ENCODE measurements at places on chromosomes 2 and 18. TPM values are rescaled to one million over a fixed set of nuclear protein-coding genes. Genes with fewer than 3 reads are reported as not detected.

GRCh38 chr2:215156453-215156852 is 18.0 kb upstream of the ABCA12 start:
- no peaks in the 10 kb centered on the region for H3K4me1 ChIP-seq
- no peak overlapping the region for H3K27ac ChIP-seq
- H3K27me3 ChIP-seq: no peaks in the 10 kb centered on the region
- no peak for DNase-seq

- H3K4me3 ChIP-seq: no peak overlapping the region
- H3K36me3 ChIP-seq: no peaks in the 10 kb centered on the region
- DNase-seq: no peak
- H3K4me1 ChIP-seq: no peaks in the 10 kb centered on the region
- H3K27ac ChIP-seq: no peak overlapping the region
Measured at GRCh38 chr18:4172196-4173100, 282.7 kb downstream of the DLGAP1 start.

GRCh38 chr2:74671479-74671878 is 17.4 kb downstream of the SEMA4F start:
- no peak overlapping the region for H3K4me3 ChIP-seq
- H3K36me3 ChIP-seq: peaks cover 13% of the 10 kb centered on the region
- H3K27me3 ChIP-seq: no peaks in the 10 kb centered on the region
- no peaks in the 10 kb centered on the region for H3K4me1 ChIP-seq
- H3K27ac ChIP-seq: no peak overlapping the region

GRCh38 chr2:133521146-133521745 is 47.0 kb downstream of the NCKAP5 start:
- no peak overlapping the region for H3K4me3 ChIP-seq
- H3K27ac ChIP-seq: no peak overlapping the region
- H3K27me3 ChIP-seq: no peaks in the 10 kb centered on the region
- H3K4me1 ChIP-seq: no peaks in the 10 kb centered on the region
- H3K36me3 ChIP-seq: no peaks in the 10 kb centered on the region

- H3K27ac ChIP-seq: no peak overlapping the region
- H3K27me3 ChIP-seq: no peaks in the 10 kb centered on the region
- H3K4me1 ChIP-seq: no peaks in the 10 kb centered on the region
- no peaks in the 10 kb centered on the region for H3K36me3 ChIP-seq
Measured at GRCh38 chr2:56224316-56224715, 40.5 kb downstream of the CCDC85A start.

DNA sequence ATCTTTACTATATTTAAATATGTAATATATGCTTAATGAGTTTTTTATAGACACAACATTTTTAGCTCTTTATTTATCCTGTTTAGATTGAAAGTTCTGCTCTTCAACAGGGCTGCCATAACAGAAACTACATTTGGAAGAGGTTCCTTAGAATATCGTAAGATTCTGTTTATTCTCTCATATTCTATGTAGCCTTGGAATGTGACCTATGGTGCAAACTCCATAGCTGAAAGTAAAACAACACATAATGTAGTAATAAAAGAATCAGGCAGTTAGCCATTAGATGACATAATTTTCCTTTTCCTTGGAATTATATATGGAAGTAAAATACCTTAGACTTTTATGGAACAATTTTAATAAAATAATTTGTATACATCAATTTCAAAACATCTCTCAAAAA is 91.3 kb downstream of the ZNF804A start:
- no peaks in the 10 kb centered on the region for H3K36me3 ChIP-seq
- H3K4me3 ChIP-seq: no peak overlapping the region
- no peaks in the 10 kb centered on the region for H3K27me3 ChIP-seq
- no peak overlapping the region for H3K27ac ChIP-seq

- no peak overlapping the region for H3K27ac ChIP-seq
- DNase-seq: no peak
- H3K36me3 ChIP-seq: no peaks in the 10 kb centered on the region
- H3K4me1 ChIP-seq: no peaks in the 10 kb centered on the region
Measured at GRCh38 chr2:199471443-199472057, 13.8 kb upstream of the SATB2 start.

GRCh38 chr2:169464882-169465281 is 14.4 kb upstream of the BBS5 start:
- no peaks in the 10 kb centered on the region for H3K27me3 ChIP-seq
- no peaks in the 10 kb centered on the region for H3K4me1 ChIP-seq
- no peak overlapping the region for H3K27ac ChIP-seq
- DNase-seq: no peak

GRCh38 chr2:147094077-147094476 is 750.8 kb upstream of the ACVR2A start:
- H3K4me3 ChIP-seq: no peak overlapping the region
- H3K27ac ChIP-seq: no peak overlapping the region
- H3K36me3 ChIP-seq: no peaks in the 10 kb centered on the region

GRCh38 chr2:162344617-162344950 is 652 bp downstream of the GCA start:
- peak overlapping the region; percentile 86 for H3K4me3 ChIP-seq
- no peaks in the 10 kb centered on the region for H3K4me1 ChIP-seq
- no peak for DNase-seq

DNA sequence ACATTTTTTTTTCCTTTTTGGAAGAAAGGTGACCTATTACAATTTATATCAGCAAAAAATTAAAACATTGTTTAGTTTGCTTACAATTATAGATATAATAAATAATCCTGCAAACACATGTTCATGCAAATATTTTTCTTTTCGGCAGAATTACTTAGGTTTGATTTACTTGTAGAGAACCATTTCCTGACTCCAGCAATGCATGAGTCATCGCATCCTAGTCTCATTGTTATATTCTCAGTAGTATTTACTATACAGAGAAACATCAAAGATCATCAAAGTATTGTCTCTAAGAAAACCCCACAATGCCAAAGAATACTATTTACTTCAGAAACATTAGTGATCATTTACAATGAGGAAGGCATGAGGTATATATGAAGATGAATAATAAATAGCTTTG is 40.4 kb upstream of the MTIF2 start:
- peaks cover 7% of the 10 kb centered on the region for H3K36me3 ChIP-seq
- no peaks in the 10 kb centered on the region for H3K27me3 ChIP-seq
- H3K4me3 ChIP-seq: no peak overlapping the region
- no peak for DNase-seq

Gene ASTL
- not detected for total RNA-seq

Gene ORC4
- 36.5 TPM for total RNA-seq

Gene FAM124B
- total RNA-seq: 7.9 TPM

Gene FNDC4
- 12.4 TPM for total RNA-seq

Gene MRPL19
- total RNA-seq: 28.5 TPM

Gene FAM161A
- total RNA-seq: 4.0 TPM

Gene CREG2
- total RNA-seq: not detected

Gene MAP4K4
- total RNA-seq: 74.7 TPM

Gene KCNJ13
- not detected for total RNA-seq

Gene TMEM178A
- 1.9 TPM for total RNA-seq
